ENCODE measurements at places on chromosomes 5 and 9.
A peak's percentile ranks its signal among the peaks of the same experiment; 100 is the strongest.

DNA sequence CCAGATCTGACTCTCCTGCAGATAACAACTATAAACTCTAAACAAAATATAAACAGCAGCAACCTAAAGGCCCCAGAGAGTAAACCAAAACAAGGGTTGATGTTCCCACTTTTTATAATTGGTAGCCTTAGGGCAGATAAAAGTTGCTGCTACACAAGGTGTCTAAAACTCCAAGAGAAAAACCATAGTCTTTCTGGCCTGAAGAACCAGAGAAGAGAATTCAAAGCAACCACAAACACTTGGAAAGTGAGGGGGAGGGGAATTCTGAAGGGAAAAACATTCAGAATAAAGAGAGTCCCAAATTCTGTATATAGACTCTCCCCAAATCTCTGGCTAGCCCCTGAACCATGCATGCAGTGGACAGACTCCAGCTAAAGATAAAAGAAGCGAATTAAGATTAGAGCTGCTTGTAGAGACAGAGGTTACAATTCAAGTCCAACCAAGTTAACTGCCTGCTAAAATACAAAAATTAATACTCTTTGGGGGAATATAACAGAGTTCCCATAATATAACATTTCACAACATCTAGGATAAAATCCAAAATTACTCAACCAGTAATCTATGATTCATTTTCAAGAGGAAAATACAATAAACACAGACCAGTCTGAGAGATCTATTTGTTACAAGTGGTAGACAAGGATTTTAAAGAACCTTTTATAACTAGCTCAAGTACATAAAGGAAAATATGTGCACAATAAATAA lies 37.5 kb upstream of the RGMB start:
- DNase-seq = no peak

DNA sequence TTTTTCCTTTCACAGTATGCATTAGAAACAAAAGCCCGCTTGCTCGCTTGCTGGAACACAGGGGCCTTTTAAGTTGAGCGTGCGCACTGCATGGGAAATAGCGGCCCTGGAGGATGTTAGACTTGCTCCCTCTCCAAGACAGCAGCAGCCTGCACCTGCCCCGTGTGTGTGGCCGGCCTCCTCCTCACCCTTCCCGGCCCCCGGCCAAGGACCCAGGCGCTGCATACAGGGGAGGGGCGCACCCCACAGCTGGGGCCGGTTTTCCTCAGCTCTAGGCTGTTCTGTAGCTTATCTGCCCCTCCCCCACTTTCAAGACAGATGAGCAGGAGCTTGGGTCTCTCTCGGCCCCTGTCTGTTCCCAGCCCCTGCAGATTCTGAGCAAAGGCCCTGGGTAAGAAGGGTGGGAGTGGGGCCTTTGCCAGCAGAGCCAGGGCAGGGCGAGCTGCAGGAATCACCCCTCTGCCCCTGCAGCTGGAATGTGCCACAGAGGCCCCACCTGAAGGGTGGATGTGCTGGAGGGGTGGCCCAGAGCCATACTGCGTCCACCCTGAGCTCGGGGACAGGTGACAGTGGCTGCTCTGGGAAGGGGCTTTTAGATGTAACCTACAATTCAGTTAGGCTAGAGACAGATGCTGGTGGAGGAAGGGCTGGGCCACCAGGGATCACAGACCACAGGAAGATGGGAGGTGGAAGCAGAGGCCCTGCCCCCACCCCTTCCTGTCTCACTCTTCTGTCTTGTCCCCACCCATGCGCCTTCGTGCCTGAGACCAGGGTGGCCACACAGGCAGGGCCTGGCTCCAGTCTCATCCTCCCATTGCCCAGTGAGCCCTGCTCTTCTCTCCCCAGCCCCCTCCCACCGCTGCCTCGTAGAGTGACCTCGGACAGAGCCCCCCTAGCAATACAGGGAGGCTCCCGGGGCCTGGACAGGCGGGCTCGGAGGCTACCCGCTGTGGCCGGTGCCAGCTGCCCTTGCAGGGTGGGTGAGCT lies 132.4 kb downstream of the DAB2IP start:
- no peak for DNase-seq

DNA sequence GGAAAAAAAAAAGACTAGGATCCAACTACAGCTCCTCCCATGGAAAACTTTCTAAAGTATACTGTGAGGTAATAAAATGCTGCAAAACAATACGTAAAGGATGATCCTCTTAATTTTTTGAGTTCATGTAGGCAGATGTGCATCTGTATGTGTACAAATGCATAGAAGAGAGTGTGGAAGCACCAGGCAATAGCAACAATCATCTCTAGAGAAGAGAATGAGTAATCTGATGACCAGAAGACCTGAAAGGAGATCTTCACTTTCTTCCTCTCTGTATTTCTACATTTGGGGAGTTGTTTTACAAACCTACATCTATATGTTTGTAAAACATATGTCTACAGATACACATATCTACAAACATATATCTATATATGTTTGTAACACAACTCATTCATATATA lies 29.3 kb upstream of the SPDL1 start:
- DNase-seq = no peak

DNA sequence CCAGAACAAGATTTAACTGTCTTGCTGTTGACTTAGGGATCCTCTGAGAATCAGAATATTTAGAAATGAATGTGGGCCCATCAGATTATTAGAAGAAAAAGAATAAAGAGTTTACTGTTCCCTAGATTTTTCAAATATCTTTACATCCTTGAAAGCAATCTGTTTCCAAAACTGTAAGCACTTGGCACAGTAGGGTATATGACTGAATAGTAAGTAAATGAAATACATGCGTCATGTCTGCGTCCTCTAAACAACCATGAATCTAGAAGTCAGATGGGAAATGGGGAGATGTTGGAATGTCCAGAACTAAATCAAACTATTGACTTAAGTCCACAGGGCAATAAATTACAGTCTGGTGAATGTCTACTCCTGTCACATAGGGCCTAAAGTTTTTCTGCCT lies 26.1 kb downstream of the TTC23L start:
- DNase-seq = no peak

DNA sequence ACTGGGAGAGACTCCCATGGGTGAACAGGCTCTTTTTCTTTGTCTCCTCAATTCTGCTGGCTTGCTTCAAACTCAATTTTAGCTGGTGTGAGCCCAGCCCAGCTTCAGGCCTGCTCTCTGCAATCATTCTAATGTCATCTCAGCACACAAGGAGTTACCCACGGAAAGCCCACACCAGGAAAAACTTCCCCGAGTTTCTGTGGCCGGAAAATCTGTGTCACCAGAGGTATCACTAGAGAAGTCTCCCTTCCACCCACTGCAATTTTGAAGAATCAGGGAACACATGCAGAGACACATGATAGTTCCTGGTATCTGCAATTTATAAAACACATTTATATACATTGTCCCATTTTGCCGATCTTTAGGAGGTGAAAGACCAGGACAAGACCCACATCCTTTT lies 13.5 kb upstream of the NDFIP1 start:
- DNase-seq = no peak

DNA sequence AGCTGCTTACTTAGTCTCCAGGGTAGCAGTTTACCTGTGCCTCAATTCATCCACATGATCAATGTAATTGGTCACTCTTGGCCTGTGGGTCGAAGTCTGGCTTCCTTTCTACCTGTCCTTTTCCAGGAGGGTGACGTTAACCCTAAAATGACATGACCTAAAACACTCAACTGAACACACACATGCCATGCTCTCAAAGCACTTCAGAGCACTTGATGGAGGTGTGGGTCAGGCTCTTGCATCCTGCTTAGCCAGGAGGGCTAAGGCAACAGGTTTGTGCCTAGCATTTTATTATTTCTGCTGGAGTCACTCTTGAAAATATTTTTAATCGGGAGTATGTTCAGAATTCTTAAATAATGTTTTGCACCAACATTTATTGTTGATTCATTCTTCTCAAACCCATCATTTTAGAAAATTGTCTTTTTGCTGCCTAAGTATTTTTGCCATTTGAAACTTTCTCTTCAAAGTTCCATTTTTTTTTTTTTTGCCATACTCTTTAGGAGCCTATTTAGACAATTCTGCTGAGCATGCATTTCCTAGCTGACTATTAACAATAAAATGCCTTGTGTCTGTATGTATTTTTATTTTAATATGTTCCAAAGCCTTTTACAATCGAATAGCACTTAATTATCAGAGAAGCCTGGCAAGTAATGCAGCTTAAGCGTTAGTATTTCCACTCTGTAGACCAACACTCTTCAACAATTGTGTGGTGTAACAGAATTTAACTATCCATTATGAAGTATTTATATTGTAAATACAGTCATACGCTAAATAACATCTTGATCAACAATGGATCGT lies 59.1 kb downstream of the ATP10B start:
- DNase-seq = no peak

DNA sequence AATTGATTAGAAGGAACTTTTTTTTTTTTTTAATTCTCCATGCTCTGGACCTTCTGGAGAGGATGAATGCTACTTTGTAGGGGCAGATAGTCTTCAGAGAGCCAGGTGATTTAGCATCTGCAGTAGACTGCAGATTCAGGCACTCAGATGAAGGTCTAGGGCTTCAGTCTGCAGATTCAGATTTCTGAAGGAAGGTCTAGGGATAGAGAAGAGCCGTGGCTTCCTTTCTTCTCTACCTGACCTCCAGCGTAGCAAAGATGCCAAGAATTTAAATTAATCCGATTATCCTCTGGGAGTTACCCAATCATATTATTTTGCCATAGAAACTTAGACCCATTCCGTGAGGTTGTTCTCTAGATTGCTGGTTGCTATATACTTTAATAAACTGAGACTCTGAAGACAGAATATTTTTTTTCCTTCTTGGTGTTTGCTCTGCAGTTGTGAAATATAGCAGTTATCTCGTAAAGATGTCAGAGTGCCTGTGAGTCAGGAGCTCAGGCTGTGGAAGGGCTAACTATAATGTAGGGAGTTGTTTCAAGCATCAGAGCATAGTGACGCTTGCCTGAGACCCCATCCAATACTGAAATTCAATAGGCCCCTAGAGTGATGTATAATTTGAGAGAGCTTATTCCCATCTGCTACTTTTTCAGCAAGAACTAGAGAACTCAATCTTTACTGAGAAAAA lies 132.7 kb upstream of the SLC12A2 start:
- DNase-seq = no peak

DNA sequence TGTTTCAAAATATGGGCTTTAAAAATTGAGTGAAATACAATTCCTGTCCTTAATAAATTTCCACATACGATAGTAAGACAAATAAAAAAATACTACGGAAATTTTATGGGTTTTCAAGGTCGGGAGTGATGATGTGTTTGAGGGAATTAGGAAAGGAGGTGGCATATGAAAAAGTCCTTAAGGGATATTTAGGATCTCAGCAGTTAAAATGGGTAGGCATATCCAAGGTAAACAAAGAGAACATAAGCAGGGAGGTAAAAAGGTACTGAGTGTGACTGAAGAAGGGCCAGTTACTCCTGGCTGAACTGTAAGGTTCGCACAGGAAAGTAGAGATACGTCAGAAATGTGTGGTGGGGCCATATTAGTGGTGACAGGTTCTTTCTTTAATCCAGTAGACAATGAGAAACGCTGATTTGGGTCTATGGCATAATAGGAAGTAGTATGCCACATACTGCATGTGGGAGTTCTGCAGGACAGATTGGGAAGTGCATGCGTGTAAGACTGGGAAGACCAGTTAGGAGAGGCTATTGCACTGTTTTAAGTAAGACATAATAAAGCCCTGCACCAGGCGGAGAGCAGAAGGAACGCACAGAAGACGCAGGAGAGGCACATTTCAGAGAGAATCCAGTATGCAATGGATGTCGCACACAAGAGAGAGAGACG lies 937 bp upstream of the HMGCR start:
- peak; percentile 30 for DNase-seq

DNA sequence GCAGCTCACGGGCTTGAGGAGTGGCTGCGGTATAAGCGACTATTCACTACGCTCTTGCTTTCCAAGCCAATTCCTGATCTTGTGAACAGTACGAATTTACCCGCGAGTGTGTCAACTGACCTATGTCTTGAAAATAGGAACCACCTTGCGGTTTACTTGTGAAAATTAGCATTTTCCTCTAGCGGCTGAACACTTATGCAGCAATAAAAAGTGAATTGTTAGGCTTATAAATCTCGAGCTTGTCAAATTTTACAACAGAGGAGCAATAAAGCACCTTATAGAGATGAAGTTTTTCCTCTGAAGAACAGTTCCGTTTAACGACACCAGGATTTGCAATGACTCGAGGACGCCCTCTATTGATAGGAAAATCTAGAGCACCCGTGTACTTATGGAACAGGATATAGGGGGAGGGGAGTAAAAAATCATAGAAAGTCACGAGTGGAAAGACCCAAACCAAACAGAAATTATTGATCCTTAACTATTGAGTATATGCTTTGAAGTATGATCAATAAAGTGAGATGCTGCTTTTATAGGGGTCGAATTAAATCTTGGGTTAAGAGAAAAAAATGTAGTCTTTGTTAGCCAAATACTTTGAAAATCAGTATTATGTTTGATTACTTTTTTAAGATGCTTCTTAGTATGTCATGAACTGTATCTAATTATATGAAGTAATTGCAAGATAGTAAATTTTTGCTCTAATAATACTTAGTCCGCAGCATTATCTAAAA lies 1.9 kb upstream of the RGMB start:
- DNase-seq = peak; percentile 93

- peak; percentile 70 for DNase-seq
Measured at GRCh38 chr5:39284552-39284951, 65.2 kb upstream of the FYB1 start.

DNA sequence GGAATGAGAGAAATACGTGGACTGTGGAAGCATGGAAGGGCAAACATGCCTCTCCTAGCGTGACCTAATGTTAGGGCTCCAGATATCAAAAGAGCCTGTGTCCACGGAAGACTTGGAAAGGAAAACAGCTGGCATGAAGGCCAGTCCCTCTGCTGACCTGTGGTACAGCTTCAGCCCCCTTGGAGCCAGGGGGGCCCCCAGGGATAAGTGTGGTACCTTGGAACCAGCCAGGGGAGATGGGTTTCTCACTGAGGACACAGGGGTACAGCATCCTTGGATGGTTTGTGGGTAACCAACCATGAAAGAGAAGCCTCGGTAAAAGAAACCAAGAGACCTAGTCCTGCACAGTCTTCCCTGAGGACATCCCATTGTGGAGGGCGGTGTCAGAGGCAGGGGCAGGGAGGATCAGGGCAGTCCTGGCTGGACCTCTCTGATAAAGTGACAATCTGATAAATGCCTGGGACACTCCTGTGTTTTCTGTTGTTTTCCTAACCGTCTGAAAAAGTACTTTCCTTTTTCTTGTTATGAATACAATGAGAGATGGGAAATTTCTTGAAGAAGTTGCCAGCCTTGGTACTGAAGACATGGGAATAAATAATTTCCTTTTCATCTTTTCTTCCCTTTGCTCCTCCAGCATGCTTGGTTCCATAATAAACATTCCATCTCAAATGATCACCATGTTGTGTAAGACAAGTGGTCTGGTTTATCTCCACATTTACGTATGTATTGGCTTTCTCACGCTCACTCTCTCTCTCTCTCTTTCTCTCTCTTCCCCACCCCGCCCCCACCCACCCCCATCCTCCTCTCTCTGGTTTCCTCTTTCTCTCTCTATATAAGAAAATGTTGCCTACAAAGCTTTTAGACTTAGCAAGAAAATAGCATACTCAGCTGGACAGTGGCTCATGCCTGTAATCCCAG lies 102.1 kb downstream of the SUSD1 start:
- DNase-seq = no peak

All from T47D (cell line).